ENCODE measurements at places on chromosomes 6 and 20.

GRCh38 chr6:145227593-145227992 lies 507.7 kb downstream of the EPM2A start:
- DNase-seq: no peak

DNA sequence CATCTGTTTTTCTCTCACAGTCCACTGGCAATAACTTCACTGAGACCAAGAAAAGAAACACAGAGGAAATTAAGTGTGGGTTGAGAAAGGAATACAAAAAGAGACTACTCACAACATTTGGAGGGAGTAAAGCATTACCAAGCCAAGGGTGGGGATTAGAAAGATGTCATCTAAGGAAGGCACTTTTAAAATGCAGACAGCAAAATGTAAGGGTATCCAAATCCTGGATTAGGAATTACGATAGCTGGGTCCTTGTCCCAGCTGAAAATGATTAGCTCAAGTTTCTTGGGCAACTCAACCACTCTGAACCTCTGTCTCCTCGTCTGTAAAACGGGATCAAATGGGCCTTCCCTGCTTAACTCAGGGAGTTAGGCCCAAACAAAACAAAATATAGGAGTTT lies 2.2 kb downstream of the LEMD2 start:
- DNase-seq: no peak

- no peak for DNase-seq
These were observed 77.1 kb upstream of the ADTRP start for GRCh38 chr6:11855743-11856142.

DNA sequence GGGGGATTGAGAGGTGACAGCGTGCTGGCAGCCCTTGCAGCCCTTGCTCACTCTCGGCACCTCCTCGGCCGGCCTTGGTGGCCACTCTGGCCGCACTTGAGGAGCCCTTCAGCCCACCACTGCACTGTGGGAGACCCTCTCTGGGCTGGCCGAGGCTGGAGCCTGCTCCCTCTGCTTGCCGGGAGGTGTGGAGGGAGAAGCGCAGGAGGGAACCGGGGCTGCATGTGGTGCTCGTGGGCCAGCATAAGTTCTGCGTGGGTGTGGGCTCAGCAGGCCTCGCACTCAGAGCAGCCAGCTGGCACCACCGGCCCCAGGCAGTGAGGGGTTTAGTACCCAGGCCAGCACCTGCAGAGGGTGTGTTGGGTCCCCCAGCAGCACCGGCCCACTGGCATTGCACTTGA lies 912.2 kb upstream of the ADGRB3 start:
- no peak for DNase-seq

DNA sequence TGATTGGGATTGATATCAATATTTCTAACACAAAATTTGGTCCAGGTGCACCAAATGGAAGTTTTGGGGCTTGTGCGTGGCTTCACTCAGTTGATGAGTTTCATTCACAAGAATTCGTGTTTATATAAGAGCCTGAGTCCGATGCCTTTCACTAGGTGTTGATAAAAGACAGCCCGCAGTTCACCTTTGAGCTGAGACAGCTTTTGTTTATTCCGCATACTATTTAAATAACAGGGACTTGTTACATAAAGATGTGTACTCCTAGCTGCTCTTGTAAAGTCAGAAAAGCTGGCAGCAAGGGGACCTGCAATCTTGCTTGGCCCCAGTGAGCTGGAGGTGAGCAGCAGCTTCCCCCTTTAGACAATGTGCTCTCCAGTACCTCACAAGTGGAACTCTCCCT lies 19.0 kb upstream of the NRN1 start:
- no peak for DNase-seq

DNA sequence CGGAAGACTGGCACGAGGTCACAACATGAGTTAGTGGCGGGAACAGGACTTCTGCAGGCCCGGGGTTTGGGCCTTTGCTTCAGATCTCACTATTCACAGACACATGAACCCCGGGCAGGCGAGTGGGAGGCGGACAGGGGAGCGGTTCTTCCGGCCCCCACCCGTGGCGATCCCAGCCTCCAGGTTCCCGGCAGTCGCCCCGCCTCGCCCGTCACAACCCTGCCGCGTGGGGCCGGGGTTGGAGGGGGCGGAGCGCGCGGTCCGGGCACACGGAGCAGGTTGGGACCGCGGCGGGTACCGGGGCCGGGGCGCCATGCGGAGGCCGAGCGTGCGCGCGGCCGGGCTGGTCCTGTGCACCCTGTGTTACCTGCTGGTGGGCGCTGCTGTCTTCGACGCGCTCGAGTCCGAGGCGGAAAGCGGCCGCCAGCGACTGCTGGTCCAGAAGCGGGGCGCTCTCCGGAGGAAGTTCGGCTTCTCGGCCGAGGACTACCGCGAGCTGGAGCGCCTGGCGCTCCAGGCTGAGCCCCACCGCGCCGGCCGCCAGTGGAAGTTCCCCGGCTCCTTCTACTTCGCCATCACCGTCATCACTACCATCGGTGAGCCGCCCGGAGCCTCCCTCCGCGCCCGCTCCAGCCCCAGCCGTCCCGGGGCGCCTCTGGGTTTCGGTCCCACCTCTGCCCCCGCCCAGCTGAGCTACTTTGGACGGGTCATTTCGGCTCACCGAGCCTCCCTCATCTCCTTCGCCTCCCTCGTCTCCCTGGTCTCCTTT lies at the start of gene KCNK15:
KCNK15 (plus strand) TSS at position 268 of the 769 bp plus-strand sequence; CDS start at position 314, 46 bp downstream.
- peak; percentile 69 for DNase-seq

DNA sequence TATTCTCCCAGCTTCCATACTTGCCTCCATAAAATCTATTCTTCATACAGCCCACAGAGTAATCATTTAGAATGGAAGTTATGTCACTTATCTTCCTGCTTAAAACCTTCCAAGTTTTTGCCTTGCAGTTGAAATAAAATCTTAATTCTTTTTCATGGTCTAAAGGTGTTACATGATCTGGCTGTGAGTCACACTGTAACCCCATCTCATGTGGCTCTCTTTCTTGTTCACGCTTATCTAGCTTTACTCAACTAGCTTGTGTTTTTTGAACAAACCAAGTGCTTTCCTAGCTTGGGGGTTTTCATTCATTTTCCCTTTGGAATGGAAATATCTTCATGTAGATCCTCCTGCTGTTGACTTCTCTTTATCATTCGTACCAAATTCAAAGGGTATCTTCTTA lies 23.6 kb upstream of the THEMIS start:
- no peak for DNase-seq

GRCh38 chr6:36914227-36914794 lies 28.6 kb downstream of the C6orf89 start:
- no peak for DNase-seq

DNA sequence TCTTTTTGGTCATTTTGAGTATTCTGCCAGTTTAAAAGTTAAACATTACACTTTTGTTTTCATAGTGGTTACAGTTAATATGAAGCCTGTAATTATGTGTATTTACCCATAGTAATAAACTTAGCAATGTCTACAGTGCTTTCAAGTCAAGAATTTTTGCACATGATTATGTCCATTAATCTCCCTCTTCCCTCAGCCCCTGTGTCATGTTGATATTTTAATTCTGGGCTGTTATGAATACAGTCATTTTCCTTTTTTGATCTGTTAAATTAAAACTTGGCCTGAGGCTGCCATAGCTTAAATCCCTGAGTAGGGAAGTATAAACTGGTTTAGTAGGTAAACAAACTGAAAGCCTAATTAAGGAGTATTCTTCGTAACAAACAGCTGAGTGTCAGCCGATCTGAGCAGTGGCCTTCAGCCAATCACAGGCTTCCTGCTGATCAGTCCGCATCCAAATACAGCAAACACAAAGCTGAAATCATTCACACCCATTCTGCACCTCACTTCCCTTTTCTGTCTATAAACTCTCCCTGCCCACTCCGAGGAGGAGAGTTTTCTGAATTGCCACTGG lies 9.5 kb upstream of the SFT2D1 start:
- peak; percentile 31 for DNase-seq

GRCh38 chr6:51459958-51460357 lies 627.5 kb downstream of the PKHD1 start:
- no peak for DNase-seq

DNA sequence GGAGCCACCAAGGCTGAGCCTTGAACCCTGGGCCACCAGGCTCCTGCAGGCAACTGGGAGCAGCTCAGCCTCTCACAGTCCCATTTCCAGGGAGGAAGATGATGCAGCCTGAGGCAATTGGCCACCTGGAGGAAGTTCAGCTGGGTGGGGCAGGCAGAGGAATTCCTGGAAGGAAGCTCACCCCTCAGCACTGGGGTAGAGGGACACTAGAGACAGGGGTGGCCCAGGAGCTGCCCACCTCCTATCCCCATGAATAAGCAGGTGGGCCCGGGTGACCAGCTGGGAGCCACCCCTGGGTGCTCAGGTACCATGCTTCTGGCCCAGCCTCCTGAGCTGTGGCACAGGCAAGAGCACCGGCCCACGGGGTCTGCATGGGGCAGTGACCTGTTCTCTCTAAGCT lies 3.6 kb upstream of the HSPA12B start:
- no peak for DNase-seq

DNA sequence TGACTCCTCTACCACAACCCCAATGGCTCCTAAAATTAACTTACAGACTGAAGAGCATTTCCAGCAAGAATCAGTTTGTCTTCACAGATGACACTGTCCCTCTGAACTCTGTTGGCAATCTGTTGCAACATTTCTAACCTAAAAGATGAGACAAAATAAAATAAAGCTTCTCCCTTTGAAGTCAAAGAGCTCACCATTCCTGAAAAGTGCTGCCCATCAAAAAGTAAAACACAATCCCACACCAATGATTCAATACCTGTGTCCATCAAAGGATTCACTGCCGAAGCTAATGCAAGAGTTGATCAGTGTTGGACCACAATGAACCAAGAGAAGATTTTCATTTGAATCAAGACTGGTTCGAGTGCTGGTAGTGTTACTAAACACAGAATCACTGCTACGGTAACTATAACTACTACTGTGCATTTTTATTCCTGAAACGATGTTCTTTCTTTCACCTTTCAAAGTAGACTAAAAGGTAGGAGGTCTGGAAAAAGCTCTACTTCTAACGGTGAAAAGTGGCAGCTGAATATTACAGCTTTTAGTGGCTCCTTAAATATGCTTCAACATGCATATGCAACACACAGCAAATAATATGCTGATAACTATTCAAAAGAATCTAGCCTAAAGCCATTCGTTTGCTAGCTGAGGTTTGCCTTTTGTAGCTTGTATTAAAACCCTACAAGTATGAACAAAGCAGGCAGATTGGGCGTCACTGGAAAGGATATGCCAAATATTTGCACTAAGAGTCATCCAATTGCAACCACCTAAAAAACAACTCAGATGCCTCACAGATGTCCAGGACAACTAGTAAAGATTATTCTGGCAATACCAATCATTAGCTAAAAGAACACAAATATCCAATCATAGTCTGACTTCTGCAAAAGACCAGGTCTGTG lies at the start of gene DST:
DST (minus strand) TSS at position 524 of the 896 bp plus-strand sequence.
- peak; percentile 83 for DNase-seq

DNA sequence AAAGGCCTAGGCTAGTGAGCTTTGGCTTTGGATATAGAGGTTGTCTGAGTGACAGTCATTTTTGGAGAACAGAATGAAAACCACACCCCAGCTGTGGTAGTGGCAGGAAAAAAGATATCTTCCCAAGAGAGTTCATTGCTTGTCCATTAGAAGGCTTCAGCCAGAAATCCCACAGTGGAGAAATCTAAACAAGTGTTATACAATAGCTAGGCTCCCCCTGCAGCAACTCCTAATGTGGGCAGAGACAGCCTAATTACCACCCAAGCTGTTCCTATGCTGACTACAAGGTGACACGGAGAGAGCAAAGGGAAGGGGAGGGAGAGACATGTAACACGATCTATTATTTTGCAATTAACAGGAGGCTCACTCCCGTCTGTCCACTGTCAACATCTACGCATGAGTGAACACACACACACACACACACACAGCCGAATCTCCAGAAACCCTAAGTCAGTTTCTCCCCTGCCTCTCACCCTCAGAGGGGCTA lies 147.5 kb upstream of the TCF21 start:
- peak; percentile 11 for DNase-seq

DNA sequence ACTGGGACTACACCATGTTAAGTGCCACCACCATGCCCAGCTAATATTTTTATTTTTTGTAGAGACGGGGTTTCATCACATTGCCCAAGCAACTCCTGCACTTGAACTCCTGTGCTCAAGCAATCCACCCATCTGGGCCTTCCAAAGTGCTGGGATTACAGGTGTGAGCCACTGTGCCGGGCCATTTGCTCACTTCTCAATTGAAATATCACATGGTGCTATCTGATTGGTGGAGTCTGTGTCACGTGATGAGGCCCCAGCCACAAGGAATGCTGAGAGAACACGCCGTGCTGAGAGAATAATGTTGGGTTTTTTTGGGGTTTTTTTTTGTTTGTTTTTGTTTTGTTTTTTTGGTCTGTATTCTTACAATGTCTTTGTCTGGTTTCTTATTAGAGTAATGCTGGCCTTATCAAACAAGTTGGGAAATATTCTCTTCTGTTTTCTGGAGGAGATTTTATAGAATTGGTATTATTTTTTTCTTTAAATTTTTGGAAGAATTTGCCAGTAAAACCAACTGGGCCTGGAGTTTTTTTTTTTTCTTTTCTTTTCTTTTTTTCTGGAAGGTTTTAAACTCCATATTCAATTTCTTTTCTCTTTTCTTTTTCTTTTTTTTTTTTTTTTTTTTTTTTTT lies 183.2 kb upstream of the KCNG1 start:
- no peak for DNase-seq

DNA sequence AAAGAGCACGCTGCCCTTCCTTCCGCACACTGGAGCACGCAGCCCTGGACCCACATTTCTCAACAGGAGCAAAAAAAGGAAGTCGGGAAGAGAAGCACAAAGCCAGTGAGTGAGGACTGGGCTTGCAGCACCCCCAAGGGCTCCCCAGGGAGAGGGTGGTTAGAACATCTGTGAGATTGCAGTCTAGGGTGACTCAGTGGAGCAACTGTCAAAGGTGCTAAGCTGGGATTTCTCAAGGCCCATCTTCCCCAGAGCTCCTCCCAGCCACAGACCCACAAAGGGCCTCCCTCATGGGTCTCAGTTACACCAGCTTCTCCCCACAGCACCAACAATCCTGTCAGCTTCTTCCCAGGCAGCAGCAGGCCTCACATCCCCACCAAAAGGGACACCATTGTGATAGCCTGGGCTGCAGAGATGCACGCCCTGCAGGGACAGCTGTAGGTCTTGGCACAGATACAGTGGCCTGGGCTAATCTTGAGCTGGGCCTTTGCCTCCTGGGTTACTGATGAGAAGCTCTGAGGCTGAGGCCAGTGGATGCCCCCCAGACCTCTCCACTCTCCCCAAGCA lies 39.6 kb upstream of the CD93 start:
- peak; percentile 82 for DNase-seq

GRCh38 chr20:64242797-64243475 lies 12.6 kb upstream of the PCMTD2 start:
- no peak for DNase-seq

- peak; percentile 43 for DNase-seq
These were observed 1.3 kb downstream of the RNF24 start for GRCh38 chr20:4014031-4014474.

Measured in GM03348 (cell line).